ENCODE measurements at places on chromosomes 1 and 21. TPM values are rescaled to one million over a fixed set of nuclear protein-coding genes. Genes with fewer than 3 reads are reported as not detected.

- DNase-seq: no peak
Observed at GRCh38 chr1:2087766-2088165, 37.6 kb downstream of the PRKCZ start.

GRCh38 chr1:186753241-186753640 is 73.0 kb upstream of the PTGS2 start:
- no peak for DNase-seq

Gene CFAP107
- total RNA-seq: not detected

GRCh38 chr1:74964508-74965102 is 169.6 kb upstream of the LHX8 start:
- no peak for DNase-seq

Gene CHI3L1
- 136 TPM for total RNA-seq

Gene OBSCN
- 14.5 TPM for total RNA-seq

DNA sequence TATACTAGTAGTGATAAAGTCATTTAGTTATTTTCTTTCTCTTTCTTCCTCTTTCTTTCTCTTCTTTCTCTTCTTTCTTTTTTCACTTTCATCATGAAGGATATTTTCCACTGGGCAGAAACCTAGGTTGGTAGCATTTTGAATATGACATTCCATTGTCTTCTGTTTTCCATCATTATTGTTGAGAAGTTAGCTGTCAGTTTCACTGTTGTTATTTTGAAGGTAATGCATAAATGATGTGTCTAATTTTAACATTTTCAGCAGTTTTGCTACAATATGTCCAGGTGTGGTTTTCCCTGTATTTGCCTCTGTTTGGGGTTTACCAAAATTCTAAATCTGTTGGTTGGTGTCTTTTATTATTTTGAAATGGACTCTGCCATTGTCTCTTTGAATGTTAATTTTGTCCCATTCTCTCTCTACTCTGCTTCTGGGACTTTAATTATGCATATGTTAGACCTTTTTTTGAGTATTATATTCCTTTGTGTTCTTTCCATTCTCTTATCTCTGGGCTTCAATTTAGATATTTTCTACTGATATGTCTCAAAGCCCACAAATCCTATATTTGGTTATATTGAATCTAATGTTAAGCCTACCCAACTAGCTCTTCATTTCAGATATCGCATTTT is 96.7 kb downstream of the HFM1 start:
- DNase-seq: no peak

DNA sequence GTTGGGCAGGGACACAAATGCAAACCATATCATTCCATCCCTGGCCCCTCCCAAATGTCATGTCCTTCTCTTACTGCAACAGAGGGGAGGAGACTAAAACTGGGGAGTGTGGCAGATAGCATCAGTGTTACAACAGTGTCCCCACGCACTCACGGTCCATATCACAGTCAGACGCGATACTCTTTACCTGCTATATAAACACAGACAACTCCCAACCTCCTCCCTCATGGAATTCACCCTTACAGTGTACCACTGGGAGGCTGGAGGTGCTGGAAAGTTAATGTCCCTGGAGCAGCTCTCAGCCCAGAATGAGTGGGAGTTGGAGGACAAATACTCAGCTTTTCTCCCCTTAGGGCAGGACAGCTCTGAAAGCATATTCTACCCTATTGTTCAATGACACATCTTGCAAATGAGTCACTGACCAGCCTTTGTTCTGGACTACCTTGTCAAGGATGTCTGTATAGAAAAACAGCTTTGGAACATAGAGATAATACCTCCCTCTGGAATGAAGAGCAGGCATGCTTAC is 445.9 kb downstream of the SETD4 start:
- DNase-seq: no peak

DNA sequence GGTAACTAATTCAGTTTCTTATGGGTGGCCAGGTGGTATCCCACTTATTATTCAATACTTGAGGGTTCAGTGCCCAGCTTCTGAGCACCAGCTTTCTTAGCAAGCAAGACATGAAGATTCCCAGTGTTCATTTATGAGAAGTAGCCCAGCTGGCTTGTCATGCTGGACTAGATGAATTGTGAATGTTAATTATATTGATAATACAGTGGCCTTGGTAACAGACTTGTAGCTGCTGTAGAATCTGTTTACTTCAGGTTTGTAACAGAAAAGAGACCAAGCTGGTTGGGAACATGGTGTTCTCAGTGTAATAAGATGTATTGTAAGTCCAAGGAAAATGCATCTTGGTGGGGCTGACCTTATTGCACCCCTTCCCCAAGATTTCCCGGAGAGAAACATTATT is 10.1 kb downstream of the AHCYL1 start:
- no peak for DNase-seq

GRCh38 chr1:39925721-39926342 is 24.1 kb upstream of the MYCL start:
- peak; percentile 18 for DNase-seq

- DNase-seq: no peak
Observed at GRCh38 chr1:21106238-21106637, 70.5 kb downstream of the EIF4G3 start.

DNA sequence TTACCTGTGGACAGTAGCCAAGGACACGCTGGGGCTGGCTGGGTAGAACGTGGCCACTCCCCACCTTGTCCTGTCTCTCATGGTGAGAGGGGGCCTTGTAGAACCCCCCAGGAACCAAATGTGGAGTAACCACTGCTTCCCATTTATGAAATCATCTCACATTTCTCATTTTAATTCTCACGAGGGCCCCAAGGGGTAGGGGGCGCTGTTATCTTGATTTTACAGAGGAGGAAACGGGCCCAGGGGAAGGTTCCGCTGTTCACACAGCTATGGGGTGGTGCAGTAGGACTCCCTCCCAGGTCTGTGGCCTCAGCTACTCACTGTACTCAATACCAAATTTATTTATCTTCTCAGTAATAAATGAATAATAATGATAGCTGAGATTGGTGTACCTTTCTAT is 5.5 kb downstream of the SMPDL3B start:
- peak; percentile 23 for DNase-seq
